Prostate gland (tissue), 2 donors: ENCODE measurements at places on chromosomes 12 and 14. TPM values are rescaled to one million over a fixed set of nuclear protein-coding genes. Genes with fewer than 3 reads are reported as not detected.

Gene HOXC12
- not detected for total RNA-seq

Gene NKX2-1
- total RNA-seq = not detected

DNA sequence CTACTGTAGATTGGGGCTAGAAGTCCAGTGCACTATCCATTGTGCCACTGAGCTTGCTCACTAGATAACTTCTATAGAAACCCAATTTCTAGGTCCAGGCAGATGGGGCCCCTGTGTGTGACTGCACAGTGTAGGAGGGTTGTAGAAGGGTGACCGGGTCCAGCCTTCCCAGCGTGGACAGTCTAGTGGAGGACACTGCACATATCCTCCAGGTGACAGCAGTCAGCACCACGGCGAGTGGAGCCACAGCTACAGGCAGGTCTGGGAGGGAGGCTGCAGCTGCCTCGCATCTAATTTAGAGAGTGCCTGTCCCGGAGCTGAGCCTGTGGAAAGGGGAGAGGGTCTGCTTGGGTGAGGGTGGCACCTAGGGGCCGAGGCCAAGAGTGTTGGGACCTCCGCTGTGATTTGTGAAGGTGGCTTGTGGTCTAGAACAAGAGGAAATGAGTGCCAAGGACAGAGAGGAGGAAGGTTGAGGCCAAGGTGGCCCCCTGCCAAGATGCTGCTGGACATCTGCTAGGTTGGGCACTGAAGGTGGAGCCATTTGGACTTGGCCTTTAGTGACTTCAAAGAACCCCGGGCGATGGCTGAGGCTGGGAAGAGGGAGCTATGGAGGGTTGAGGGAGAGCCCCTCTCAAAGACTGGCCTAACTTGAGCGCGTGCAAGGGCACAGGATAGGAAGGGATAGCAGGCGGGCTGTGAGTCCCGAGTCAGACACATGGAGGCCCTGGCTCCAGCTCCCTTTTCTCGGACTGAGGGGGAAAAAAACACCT lies 46.0 kb upstream of the TRAF3 start:
- DNase-seq = no peak

Gene MORN3
- not detected for total RNA-seq

GRCh38 chr12:52032446-52032803 lies 18.8 kb upstream of the NR4A1 start:
- peak; percentile 93 for DNase-seq

- DNase-seq = no peak
These were observed 12.0 kb upstream of the C14orf93 start for GRCh38 chr14:23021889-23022442.

- DNase-seq = no peak
These were observed 139.7 kb downstream of the PRIMA1 start for GRCh38 chr14:93648440-93649168.

GRCh38 chr14:52607061-52607460 lies 54.4 kb downstream of the GPR137C start:
- DNase-seq = no peak

Gene ANO4
- total RNA-seq = 8.5 TPM

DNA sequence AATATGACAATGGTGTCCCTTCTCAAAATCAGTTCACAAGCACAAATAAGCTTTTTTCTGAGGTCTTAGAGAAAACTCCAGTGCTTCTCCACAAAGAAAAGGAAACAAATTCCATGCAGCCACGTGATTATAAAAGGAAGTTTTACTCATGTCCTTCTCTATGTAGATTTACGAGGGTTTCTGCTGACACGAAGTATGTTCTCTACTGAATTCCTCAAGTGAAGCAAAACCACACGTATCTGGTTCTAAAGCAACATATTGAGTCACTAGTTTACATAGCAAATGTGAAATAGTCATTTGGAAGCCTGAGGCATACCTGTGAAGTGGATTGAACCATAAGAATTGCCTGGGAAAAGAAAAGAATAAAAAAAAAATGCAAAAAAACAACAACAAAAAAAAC lies 31.9 kb downstream of the BMP4 start:
- DNase-seq = no peak

GRCh38 chr12:6647083-6647604 lies at the start of gene ACRBP:
Gene ACRBP, minus strand, starts transcription at chr12:6647432. Its CDS starts 66 bp downstream, at chr12:6647366.
- DNase-seq = peak; percentile 53

Gene INHBC
- total RNA-seq = 0.57 TPM

- DNase-seq = no peak
These were observed 168.0 kb downstream of the DACT1 start for GRCh38 chr14:58805605-58806409.

DNA sequence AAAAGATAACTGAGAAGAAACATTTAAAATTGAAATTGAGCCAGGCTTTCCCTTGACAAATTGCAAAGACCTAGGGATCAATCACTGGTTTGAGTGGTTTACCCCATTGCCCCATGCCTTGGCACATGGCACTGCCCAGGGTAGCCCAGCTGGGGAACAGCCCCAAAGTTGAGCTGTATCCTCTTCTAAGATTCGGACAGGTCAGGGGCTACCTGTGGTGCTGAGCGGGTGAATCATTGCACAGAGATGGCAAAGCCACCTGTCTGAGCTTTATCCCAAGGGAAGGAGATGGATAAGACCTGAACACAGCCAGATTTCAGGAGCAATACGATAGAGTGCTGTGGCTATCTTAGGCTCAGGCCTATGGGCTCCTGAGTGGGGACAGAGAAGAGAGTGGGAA lies 7.0 kb downstream of the IFI27L2 start:
- DNase-seq = no peak

GRCh38 chr14:58353516-58354299 lies 42.0 kb upstream of the TOMM20L start:
- DNase-seq = no peak

Gene OR6C6
- not detected for total RNA-seq
